ENCODE measurements at places on chromosomes 6 and 20.

DNA sequence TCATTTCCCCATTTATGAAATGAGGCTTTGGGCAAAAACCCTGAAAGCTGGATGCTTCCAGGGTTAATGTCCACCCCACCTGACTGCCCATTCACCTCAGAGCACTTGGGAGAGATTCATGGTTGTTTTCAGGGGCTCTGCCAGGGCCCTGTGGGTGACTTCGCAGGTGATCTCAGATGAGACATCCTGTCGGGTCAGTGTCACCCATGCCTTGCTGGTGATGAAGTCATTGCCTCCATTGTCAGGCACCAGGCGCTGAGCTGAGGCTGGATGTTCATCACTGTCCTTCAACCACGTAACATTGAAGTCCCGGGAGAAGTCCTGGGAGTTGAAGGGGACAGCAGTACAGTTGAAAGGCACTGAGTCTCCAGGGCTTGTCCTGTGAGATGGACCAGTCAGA is 115.6 kb upstream of the SIRPA start:
- no peak for DNase-seq

- DNase-seq, result no peak
These were observed 208.0 kb upstream of the PRND start for GRCh38 chr20:4513720-4514119.

GRCh38 chr6:41459738-41460137 is 86.4 kb upstream of the FOXP4 start:
- no peak for DNase-seq

GRCh38 chr20:43305749-43306148 is 116.0 kb upstream of the PTPRT start:
- DNase-seq, result no peak

DNA sequence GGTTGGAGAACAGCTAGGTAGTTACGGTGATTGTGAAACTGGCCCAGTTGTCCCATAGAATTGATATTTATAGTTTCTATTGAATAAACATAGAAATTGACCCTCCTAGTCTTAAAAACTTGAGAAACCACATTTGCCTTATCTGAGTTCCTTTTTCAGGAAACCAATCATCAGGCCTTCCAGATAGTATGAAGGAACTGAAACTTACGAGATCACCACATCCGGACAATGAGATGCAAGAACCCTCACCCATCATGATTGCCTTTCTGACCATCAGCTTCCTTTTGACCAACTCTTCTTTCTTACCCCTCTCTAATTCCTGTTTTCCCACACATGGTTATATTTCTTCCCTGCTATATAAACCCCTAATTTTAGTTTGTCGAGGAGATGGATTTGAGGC is 21.8 kb downstream of the SLC35F1 start:
- DNase-seq, result no peak

DNA sequence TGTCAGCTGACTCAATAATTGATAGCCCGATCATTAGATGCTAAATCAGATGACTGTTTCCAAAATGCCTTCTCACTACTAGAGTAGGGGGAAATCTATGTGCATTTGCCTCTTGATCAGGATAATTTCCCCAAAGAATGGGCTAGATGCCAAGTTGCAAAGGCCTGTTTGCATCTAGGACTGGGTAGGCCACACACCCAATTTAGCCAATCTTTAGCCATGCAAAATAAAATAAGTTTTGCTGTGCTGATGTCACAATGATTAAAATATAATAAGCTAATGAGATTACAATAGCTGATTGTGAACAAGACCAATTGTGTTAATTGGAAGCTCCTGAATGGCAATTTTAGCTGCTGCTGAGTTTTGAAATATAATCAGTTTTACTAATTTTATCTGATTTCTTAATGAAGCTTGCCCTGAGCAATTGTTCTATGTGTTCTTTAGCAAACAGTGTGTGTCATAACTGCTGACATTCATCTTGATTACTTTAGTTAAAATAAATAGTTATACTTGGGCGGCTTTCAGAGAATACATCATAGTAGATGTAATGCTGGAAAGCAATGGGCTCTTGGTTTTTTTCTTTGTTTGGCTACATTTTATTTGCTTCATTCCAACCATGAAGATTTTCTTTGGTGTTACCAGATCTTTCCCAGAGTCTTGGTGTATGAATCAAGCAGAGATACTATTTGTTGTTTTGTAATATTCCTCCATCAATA is 973.2 kb upstream of the SLC35B3 start:
- DNase-seq, result no peak

- no peak for DNase-seq
These were observed 3.2 kb downstream of the OSBPL2 start for GRCh38 chr20:62241506-62241905.

DNA sequence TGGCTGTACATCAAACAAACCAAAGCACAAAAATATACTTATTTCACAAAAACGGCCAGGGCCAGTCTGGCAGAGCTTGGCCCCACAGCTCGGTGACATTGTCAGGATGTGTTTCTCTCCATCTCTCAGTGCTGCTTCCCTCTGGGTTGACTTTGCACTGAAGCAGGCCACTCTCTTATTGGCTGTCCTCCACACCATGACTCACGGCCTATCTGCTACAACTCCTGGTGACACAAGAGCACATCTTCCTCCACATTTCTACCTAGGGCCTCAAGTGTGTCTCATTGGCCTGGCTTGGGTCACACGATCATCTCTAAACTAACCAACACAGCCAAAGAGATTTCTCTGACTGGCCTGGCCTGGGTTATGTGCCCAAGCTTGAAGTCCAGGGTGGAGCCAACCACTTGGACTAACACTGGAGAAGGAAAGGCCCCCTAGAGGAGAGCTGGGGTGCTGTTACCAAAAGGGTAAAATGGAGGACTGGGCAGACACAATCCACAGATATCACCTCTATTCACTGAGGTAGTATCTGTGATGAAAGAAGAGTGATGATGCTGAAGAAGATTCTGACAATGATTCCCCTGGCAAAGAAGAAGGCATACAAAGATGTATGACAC is 159.8 kb upstream of the TSHZ2 start:
- DNase-seq, result no peak

- DNase-seq, result no peak
These were observed 157.2 kb downstream of the CDH26 start for GRCh38 chr20:60115451-60115850.

DNA sequence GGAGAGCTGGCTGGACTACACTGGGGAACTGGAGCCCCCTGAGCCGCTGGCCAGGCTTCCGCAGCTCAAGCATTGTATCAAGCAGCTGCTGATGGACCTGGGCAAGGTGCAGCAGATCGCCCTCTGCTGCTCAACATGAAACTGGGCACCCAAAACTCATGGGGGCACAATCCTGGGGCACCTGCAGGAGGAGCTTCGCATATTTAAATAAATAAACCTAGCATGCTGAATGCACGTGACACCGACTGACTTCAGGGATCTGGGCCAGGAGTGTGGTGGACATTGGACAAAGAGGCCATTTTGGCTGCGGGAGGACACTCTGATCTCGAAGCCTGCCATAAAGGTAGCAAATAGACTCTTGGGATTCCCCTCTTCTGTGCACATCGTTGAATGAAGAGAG is 6.8 kb downstream of the SCAND1 start:
- no peak for DNase-seq

DNA sequence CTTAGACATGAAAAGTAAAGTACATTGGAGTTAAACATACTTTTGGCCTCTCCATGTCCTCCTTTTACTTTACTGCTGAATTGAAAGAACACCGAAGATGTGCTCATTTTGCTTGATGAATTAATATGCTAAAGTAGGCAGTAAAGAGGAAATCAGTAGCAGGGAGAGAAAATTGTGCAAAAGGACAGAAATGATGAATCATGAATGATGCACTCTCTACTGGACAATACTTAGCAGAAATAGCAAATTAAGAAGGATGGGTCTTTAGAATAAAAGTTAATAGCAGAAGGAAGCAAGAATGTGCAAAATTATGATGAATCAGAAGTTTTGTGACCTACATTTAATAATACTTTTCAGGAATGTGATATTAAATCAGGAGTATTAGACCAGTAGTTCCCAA is 8.4 kb upstream of the SPINT3 start:
- DNase-seq, result no peak

- DNase-seq, result no peak
These were observed 69.6 kb upstream of the VGLL2 start for GRCh38 chr6:117195728-117196127.

- DNase-seq, result no peak
These were observed 386.4 kb upstream of the MMS22L start for GRCh38 chr6:97669191-97670031.

DNA sequence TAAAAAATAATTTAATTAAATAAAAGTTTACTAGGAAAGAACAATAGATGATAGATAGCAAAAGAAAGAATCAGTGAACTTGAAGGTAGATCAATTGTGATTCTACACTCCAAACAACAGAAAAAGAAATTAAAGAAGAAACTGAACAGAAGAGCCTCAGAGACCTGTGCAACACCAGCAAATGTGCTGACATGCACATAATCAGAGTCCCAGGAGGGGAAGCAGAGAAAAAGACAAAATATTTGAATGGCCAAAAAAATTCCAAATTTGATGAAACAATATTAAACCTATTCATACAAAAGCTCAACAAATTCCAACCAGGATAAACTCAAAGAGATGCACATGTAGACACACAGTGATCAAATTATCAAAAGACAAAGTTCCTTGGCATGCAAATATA is 267.5 kb upstream of the OPRM1 start:
- DNase-seq, result no peak

- no peak for DNase-seq
These were observed 73.7 kb upstream of the HIVEP1 start for GRCh38 chr6:11938285-11938890.

GRCh38 chr20:45328451-45328850 is 19.8 kb downstream of the SDC4 start:
- DNase-seq, result no peak
